ENCODE measurements at places on chromosomes 16 and 17. TPM values are rescaled to one million over a fixed set of nuclear protein-coding genes. Genes with fewer than 3 reads are reported as not detected.

DNA sequence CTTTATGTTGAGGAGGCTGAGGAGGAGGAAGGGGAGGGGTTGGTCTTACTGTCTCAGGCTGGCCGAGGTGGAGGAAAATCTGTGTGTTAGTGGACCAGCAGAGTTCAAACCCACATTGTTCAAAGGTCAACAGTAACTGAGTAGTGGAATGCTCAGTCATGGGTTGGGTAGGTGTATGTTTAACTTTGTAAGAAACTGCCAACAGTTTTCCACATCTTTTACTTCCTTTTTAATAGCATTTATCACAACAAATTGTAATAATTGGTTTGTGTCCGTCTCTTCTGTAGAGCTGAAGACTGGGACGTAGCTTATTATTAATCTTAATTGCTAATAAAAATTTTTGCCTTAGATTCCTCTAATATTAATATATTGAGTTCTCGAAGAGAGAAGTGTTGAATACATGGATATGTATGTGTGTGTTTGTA, 5.3 kb downstream of the ATP6V0A1 start:
- no peak for DNase-seq

GRCh38 chr16:89629827-89630610, 16.6 kb downstream of the DPEP1 start:
- no peak for DNase-seq

- no peak for DNase-seq
These were observed 172.5 kb downstream of the AXIN2 start for GRCh38 chr17:65388911-65389310.

GRCh38 chr17:75979705-75980187, 706 bp downstream of the TEN1 start:
- no peak for DNase-seq

GRCh38 chr16:23837553-23838308, 1.9 kb downstream of the PRKCB start:
- DNase-seq: no peak

DNA sequence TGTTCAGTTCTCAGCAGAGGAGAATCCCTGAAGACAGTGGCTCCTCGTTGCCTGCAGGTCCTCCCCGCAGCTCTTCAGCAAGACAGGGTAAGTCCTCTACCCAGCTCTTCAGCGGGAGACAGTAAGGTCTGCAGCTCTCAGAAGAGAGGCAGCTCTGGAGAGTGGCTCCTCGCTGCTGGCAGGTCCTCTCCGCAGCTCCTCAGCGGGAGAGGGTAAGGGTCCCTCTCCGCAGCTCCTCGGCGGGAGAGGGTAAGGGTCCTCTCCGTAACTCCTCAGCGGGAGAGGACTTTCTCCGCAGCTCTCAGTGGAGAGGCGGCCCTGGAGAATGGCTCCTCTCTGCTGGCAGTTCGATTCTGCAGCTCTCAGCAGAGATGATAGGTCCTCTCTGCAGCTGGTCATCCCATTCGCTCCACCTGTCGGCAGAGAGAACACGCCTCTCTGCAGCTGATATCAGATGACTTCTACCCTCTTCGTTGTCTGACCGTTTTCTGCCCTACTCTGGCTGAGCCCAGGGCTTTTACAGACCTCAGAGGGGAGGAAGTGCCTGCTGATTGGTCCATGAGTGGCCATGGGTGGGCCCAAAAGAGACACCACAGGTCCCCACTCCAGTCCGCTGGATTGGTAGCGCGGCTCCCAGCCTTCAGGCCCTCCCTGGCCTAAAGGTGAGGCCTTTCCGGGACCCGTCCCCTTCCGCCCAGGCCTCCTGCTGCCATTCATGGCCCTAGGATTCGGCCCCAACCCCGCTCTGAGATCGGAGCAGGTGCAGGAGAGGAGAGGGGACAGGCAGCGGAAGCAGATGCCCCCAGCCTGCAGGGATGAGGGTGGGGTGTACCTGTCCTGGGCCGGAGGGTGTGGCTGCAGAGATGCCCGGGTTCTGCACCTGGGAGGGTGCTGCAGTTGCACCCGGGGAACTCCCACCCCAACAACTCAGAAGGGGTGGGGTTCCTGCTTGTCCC, 11.9 kb upstream of the SHCBP1 start:
- peak; percentile 96 for DNase-seq

DNA sequence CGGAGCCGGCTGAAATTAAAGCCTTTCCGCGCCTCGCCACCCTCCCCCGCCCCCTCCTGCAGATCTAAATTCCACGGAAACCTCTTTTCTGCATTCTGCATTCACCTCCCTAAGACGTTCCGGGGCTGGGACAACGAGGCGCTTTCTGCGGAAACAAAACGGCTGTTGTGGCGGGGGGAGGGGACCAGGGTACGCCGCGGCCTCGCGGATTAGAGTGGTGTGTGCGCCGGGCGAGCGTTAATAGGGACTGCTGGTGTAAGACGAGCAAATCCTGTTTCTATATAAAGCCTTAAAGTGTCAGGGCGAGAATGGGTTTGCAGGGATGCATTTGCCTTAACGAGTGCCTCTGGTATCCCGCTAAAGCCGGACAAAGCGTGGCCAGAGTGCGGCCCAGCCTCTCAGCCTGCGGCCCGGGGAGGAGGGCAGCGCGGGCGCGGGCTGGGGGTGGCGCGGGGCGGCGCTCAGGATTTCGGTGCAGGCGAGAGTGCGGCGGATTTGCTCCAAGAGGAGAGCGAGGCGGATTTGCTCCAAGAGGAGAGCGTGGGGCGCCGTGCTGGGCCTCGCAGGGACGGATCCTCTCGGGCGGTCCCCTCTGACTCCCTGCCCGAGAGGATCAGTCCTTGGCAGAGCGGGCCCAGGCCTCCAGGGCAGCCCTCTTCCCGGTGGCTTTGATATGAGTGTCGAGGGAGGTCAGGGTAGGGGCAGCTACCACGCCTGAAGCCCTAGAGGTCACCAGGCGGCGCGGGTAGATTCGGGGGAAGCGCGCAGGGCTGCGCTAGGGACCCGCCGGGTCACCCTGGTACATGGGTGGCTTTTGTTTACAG, 5.1 kb downstream of the BAHCC1 start:
- peak; percentile 75 for DNase-seq

- no peak for DNase-seq
These were observed 48.6 kb upstream of the IRX3 start for GRCh38 chr16:54335230-54335629.

GRCh38 chr16:48914070-48914469, 304.1 kb upstream of the N4BP1 start:
- DNase-seq: peak; percentile 41

GRCh38 chr16:14310519-14310991, 239.4 kb downstream of the MRTFB start:
- DNase-seq: peak; percentile 65

DNA sequence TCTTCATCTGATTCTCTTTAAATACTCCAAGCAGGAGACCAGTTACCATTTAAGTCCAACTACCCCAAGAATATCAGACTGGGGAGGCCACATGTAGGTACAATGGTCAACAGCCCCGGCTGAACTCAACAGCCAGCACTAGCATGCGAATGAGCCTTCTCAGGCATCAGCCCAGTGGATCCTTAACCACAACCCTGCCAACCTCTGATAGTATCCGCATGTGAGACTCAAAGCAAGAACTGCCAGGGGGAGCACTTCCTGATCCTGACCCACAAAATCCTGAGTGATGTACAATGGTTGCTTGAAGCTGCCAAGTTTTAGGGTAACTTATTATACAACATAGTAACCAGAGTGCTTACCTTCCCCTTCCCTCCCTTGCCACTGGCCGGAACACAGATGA, 4.0 kb downstream of the PYY start:
- no peak for DNase-seq

- DNase-seq: peak; percentile 80
These were observed 12.5 kb downstream of the DHODH start for GRCh38 chr16:72021043-72021442.

- DNase-seq: no peak
These were observed 3.7 kb downstream of the ACSF3 start for GRCh38 chr16:89097392-89097772.

GRCh38 chr17:42819939-42820535, 4.0 kb downstream of the BECN1 start:
- DNase-seq: peak; percentile 89

- DNase-seq: no peak
These were observed 9.1 kb upstream of the BLMH start for GRCh38 chr17:30300818-30301217.

Gene MYL11
- 1.4 TPM for total RNA-seq

Gene GAS2L2
- total RNA-seq: not detected

Gene NPW
- total RNA-seq: 7.1 TPM

Gene DHRS7C
- total RNA-seq: not detected

Gene KRT20
- not detected for total RNA-seq

Gene CNGB1
- not detected for total RNA-seq

Gene CDRT15L2
- not detected for total RNA-seq

Gene TSPAN10
- total RNA-seq: 1.2 TPM

Gene CALB2
- 0.97 TPM for total RNA-seq

Gene TPSG1
- not detected for total RNA-seq

Gene DOC2A
- total RNA-seq: 10.2 TPM

Gene LITAF
- 265 TPM for total RNA-seq

Measured in H9 (cell line).